CD4-positive, alpha-beta T cell (primary cell): ENCODE measurements at places on chromosomes 2 and 18.

GRCh38 chr18:59927246-59927825 is 27.5 kb downstream of the PMAIP1 start:
- no peak overlapping the region for H3K27ac ChIP-seq
- DNase-seq, result no peak
- H3K36me3 ChIP-seq, result no peaks in the 10 kb centered on the region

GRCh38 chr2:41723526-41723925 is 324.3 kb upstream of the PKDCC start:
- no peaks in the 10 kb centered on the region for H3K4me1 ChIP-seq
- DNase-seq, result no peak
- no peak overlapping the region for H3K4me3 ChIP-seq
- no peaks in the 10 kb centered on the region for H3K36me3 ChIP-seq
- H3K27me3 ChIP-seq, result no peaks in the 10 kb centered on the region

- no peak overlapping the region for H3K27ac ChIP-seq
- no peaks in the 10 kb centered on the region for H3K4me1 ChIP-seq
- no peaks in the 10 kb centered on the region for H3K36me3 ChIP-seq
These were observed 32.7 kb downstream of the YPEL5 start for GRCh38 chr2:30179536-30179935.

DNA sequence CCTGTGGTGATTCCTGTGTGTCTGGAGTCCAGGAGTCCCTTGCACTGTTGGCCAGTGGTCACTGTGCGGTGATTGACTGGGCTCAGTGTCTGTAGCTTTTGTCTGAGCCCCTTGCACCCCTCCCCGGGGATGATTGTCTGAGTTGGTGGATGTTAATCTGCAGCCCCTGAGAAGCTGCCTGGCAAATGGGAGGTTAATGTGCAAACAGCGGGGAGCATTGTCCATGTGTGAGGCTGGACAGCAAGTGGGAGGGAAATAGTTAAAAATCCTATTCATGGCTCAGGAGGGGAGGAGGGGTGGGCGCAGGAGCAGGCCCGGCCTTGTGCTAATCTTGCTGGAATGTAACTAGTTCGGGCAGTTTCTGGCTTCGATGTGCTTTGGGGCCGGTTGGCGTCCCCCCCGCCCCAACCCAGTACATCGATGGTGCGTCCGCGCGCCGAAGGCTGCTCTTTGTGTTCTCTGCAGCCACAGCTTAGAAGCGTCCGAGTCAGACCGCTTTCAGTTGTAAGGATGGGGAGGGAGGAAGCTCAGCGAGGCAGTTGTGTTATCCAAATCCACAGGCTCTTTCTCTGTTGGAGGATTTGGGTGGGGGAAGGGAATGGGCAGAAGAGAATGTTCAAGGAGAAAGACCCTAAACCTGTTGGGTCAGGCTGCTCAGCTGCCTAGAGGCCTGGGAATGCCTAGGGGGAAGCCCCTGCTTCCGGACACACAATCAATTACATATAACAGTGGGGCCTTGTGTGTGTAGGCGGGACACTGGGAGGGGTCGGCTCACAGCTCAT is 71.8 kb downstream of the TGOLN2 start:
- H3K4me3 ChIP-seq, result no peak overlapping the region
- no peak for DNase-seq
- no peak overlapping the region for H3K27ac ChIP-seq
- no peaks in the 10 kb centered on the region for H3K4me1 ChIP-seq
- H3K36me3 ChIP-seq, result no peaks in the 10 kb centered on the region

GRCh38 chr2:16077601-16078000 is 137.3 kb downstream of the MYCN start:
- H3K27me3 ChIP-seq, result peaks cover 1% of the 10 kb centered on the region
- no peak for DNase-seq
- H3K27ac ChIP-seq, result no peak overlapping the region
- no peak overlapping the region for H3K4me3 ChIP-seq
- H3K4me1 ChIP-seq, result no peaks in the 10 kb centered on the region
